D341Med (cell line): ENCODE measurements at places on chromosomes 7 and 10.

GRCh38 chr7:28885771-28886170, 72.4 kb downstream of the TRIL start:
- no peak for DNase-seq

- no peak for DNase-seq
These were observed 85.0 kb upstream of the KIF5B start for GRCh38 chr10:32141018-32141807.

DNA sequence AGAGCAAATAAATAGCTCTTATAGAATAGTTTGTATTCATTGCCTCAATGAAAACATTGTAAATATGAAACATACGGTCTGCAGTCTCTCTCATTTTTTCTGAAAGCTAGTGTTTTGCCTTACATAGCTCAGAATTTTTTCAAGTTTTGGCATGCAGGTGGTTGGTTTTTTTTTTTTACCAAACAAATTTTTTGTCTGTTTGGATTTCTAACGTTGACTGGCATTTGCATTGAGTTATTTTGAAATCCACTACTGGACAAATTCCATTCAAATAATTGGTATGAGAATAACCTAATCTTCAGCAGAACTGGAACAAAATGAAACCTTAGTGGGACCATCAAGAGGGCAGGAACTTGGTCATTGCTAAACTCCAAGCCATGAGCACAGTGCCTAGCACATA, 107.6 kb upstream of the SAMD8 start:
- no peak for DNase-seq

- DNase-seq, result no peak
These were observed 1.7 kb upstream of the CHST15 start for GRCh38 chr10:124095096-124095495.

- peak; percentile 12 for DNase-seq
These were observed 197.4 kb downstream of the RNLS start for GRCh38 chr10:88385601-88386203.

DNA sequence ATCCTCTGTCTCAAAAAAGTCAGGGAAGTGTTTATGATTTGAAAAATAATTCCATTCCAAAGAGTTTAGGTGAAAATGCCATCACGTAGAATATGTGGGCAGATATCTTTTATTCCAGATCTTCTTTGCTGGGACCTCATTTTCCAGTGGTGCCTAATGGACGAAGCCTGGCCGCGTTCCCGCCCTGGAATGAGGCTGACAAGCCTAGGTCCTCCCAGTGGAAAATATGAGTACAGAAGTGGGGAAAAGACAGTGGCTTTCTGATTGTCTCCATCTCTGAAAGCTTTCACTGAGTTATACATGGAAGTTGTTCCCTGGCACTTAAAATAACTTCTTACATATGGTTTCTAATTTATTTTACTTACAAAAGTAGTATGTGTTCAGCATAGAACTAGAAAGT, 139.4 kb downstream of the TACC2 start:
- no peak for DNase-seq

- DNase-seq, result peak; percentile 73
These were observed 12.6 kb upstream of the CDH23 start for GRCh38 chr10:71383972-71384687.

DNA sequence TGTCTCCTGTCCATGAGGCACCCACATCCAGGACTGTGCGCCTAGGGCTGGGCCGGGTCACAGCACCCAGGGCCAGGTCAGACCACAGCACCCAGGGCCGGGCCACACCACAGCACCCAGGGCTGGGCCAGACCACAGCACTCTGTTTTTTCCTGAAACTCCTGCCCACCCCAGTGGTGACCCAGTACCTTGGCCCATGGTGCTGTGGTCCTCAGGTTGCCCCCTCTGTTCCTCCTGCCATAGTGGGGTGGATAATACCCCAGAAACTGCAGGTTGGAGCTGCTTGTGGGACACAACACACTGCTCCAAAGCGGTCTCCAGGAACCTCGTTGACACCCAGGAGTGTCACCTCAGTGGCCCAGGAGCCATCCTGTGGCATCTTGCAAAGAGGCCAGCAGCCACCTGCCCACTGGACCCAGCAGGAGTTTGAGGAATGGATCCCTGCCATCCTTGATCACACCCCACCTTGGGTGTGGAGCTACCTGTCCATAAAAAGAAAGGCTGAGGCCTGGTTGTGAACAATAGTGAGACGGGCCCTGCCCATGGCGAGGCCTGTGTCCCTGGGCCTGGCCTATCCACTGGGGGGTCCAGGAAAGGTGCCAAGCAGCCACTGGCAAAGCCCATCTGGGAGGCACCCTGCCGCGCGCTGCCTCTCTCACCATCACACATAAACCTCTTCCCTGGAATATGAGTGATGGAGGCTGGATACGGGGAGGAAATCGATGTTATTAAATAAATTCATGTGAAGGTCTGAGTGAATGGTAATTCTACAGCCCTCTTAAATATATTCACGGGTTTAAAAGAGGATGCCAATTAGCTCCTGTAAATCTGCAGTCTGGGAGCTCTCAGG, 89.0 kb downstream of the NKX6-2 start:
- no peak for DNase-seq

- DNase-seq, result no peak
These were observed 64.0 kb upstream of the FERD3L start for GRCh38 chr7:19209166-19209696.

DNA sequence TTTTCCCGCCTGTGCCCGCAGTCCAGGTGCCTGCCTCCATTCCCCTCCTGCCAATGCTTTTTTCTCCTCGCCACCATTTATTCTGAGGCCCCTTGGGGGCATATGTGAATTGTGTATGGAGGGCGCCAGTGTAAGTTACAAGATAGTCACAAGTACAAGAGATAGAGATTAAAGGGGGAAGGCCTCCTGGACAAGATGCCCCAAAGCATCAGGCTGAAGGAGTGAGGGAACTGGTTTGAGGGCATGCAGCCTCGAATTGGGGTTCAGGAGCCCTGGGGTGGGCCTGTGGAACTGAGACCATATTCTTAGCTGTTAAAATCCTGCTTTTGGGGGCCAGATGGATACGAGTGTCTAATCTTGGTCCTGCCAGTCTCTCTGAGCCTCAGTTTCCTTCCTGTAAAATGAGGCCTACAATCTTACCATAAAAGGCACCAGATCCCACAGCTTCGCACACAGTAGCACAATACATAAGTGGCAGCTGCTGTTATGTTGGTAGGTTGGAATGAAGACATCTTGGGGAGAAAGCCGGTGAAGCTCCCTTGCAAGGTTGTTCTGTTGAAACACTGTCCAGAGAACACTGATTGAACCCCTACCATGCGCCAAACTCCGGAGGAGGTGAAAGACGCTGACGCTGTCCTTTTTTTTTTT, 545 bp upstream of the COMTD1 start:
- no peak for DNase-seq

DNA sequence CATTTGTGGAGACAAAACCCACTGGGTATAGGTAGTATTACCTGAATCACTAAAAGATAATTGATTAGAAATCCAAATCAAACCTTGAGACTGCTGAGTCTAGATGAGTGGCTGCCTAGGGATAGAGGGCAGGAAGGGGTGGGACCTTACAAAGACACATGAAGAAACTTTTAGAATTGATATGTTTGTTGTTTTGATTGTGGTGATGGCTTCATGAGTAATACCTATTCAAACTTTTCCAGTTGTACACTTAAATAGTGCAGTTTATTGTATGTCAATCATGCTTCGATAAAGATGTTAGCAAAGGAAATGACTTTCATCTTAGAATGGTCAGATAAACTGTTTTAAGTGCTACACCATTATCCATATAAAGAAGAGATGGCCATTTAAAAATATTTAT, 188.7 kb upstream of the KAT6B start:
- no peak for DNase-seq

DNA sequence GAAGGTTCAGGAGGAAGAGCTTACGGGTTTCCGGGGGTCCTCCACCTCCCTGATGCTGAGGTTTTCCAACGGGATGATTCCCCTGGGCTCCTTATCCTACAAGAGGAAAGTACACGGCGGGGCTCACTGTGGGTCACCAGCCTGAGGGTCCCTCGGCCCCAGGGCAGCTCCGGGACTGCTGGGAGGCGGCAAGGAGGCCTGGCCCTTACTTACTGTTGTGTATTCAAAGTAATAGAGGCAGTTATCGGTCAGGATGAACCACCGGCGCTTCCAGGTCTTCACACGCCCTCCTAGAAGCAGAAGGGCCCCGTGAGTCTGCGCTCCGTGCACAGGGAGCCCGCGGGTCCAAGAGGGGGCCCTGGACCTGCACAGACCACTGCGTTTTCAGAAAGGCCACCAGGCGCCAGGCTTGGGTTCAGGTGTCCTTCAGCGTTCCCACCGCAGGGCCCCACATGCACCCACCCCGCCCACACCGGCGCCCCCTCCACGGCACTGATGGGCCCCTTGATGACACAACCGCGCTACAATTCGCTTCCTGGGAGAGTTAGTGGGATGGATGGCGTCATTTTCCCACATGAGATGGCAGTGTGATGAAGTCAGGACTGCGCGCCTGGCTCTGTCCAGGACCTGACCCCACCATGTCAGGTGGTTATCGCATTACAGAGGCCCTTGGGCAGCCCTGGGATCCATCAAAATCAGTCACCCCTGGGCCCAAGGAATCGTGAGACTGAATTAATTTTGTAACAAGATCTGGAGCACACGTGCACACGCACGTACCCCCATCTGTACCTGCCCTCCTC, 106.7 kb downstream of the CYTH3 start:
- no peak for DNase-seq

DNA sequence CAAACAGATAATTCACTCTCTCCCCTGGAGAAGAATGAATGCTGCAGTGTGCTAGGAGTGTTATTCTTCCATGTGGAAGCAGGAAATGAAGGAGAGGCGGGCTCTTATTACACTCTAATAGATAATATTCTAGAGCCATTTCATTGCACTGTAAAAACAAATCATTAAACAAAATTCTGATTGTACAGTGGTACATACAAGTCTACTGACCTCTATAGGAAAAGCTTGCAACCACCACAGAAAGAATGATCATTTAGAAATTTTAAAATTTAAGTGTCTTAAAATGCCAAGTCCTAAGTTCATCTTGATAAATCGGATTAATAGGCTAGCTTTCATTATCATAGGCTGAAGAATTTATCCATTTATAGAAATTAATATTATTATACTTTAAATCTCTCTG, 960.3 kb upstream of the LRRN3 start:
- DNase-seq, result no peak

DNA sequence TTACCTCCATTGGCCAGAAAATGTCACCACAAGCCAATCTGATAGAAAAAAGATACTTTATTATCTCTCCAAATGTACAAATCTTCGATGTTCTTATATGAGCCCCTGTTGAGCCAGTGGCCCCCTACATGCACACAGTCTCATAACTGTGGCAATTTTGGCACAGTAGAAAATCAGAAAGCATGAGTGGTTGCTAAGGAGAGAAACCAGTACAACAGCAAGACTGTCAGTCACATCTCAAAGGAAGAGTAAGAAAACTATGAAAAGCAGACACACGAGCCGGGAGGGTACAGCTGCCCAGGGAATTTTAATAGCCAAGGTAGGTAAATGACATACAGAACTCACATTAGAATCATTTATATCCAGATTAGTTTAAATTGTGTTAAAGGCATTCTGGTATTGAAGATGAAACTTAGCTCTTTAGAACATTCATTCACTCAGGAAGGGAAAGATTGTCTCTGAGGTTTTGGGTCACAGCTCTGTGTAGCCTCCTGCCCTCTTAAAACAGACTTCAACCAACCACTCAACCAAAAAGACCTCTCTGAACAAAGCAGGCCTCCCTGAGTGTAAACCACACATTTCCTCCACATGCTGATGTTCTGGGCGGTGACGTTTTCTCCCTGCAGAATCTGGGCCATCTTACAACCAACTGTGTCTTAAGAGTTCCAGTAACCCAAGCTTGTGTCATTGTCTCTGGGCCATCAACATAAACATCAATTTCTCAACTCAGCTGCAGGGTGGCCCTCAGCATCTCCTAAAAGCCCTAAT, 80.8 kb upstream of the ADAM12 start:
- DNase-seq, result no peak

GRCh38 chr7:128666200-128666599, 5.9 kb upstream of the GARIN1A start:
- no peak for DNase-seq

- DNase-seq, result no peak
These were observed 38.2 kb upstream of the BET1 start for GRCh38 chr7:94042381-94042780.

- DNase-seq, result no peak
These were observed 136.7 kb downstream of the PDE1C start for GRCh38 chr7:31933481-31933880.

- DNase-seq, result no peak
These were observed 422.9 kb upstream of the MKI67 start for GRCh38 chr10:128549101-128549608.

GRCh38 chr10:49152037-49152436, 18.2 kb upstream of the FAM170B start:
- no peak for DNase-seq
